ENCODE measurements at places on chromosomes 7 and 10. TPM values are rescaled to one million over a fixed set of nuclear protein-coding genes. Genes with fewer than 3 reads are reported as not detected.
A peak's percentile ranks its signal among the peaks of the same experiment; 100 is the strongest.

DNA sequence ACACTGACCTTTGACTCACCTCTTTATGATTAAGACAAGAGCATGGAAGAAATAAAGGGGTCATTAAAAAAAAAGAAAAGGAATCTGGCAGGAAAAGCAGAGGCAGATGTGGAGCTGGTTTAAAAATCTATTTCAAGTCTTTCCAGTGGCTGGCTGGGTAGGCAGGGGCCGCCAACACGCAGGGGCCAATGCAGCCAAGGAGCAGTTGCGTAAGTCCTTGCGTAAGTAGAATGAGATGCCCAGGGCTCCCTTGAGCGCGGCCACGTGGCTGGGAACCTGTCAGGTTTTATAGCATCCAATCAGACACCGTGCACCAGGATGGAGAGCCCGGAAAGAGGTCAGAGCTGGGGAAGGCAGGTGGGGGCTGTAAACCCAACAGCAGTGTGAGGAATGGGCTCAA is 123.8 kb upstream of the INSYN2A start:
- DNase-seq: no peak

- DNase-seq: no peak
These were observed 15.2 kb upstream of the COMTD1 start for GRCh38 chr10:75250934-75251333.

DNA sequence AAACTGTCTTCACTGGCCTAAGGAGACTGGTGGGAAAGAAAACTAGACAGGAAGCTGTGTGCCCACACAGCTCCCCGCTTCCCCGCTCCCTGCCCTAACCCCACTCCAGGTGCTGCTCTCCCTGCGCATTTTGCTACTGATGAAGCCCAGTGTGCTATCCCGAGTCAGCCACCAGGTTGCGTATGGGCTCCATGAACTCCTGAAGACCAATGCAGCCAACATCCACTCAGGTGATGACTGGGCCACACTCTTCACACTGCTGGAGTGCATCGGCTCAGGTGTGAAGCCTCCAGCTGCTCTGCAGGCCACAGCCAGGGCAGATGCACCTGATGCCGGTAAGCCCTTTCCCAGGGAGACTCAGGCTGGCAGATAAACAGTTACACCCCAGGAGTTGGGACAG is 20.3 kb upstream of the NFKB2 start:
- no peak for DNase-seq

DNA sequence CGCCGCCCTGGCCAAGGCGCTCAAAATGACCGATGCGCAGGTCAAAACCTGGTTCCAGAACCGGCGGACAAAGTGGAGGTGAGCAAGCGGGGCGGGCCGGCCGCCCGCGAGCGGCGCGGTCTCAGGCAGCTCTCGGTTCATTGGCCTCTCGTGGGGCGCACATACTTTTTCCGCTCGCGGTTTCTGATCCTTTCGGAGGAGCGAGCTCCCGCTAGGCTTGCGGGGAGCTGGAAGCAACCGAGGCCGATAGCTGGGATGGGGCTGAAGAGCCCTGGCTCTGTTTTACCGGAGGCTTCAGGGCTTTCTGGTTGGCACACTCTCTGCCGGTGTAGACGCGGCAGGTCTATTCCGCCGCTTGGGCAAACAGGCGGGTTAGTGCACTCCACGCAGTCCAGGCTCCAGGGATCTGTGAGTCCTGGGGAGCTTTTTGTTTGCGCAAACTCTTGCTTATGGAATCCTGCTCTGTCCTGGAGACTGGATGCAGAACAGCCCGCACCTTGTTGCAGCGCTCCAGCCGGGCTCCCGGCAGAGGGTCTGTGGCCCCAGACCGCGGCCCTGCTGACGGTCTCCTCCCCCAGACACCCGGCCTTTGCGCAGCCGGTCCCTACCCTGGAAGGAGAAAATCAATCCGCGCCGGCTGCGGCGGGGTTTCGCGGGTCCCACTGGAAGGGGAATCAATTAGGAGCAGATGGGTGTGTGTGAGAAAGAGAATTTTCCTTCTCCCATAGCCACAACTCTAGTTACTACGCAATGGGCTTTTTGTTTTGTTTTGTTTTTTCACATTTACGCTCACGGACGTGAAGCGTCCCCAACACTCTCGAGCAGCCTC is 3.4 kb downstream of the TLX1 start:
- DNase-seq: no peak

DKK1 gene
- not detected for total RNA-seq

ZNF722 gene
- not detected for total RNA-seq

DNA sequence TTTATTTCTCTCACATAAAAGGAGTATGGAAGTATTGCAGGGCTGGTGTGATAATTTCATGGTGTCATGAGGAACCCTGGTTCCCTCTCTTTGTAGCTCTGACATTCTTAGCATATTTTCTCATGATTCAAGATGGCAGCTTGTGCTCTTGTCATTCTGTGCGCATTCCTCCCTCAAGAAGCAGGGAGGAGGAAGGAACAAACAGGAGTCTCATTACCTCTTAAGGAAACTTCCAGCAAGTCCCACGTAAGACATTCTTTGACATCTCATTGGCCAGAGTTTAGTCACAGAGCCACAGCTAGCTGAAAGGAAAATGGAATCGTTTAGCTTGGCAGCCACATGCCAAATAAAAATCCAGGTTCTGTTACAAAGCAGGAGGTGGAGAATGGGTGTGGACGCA is 546.8 kb downstream of the LRMDA start:
- no peak for DNase-seq

DNA sequence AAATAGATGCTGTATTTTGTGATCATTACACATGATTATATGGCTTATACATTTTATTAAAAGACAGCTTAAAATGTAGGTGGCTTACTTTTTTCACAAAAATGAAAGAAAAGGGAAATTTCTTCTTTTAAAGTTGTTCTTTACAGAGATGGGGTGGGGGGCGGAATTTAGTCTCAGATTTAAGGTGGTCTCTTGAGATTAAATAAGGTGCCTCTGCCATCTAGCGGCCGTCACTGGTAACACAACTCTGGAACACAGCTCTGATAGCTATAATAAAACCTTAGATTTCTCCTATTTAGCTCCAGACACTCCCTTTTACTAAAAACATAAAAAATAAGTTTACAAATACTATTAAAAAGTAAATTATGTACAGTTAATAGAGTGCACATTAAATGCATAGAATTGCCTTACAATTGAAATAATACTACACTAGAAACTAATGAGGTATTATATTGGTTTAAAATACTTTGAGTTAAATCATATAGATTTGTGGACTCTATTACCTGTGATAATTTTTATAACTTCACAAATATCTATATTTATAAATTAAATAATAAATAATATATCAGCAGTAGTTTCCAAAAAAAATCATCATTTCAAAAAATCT is 210.9 kb downstream of the DGKB start:
- DNase-seq: peak; percentile 63

PGAM2 gene
- total RNA-seq: 1,159 TPM

DNA sequence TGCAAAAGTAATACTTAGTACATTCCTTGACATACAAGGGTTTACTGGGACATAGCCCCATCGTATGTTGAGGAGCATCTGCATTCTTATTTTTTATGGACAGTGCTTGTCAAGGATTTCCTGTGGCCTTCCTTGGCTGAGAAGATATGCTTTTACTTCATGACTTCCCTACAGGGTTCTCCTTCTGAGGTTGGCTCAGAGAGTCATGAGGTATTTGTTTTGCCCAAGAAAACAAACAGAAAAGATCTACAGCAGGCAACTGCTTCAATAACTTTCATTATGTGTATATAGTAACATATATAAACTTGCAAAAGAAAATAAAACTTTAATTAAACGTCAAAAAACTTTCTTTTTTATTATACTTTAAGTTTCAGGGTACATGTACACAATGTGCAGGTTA is 577.2 kb upstream of the SEMA3D start:
- no peak for DNase-seq

GRCh38 chr7:80249619-80250295 is 115.1 kb downstream of the GNAI1 start:
- no peak for DNase-seq

WIPF3 gene
- 2.3 TPM for total RNA-seq

DNA sequence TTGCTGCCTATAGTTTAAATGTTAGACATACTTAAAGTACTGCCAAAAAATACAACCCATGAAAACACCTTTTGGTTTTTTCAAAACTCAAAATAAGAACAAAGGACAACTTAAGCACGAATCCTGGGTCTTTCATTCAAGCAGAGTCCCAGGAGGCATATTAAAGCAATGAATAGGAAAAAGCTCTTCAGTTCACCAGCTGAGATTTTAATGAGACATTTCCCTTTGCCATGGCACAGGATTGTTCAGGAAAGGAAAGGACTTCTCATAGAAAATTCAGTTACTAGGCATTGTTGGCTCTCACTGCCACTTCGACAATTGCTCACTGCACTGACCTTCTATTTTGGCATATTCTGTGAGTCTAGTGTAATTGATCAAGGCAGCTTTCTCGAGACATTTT is 133.5 kb upstream of the FEZF1 start:
- DNase-seq: no peak

UCN3 gene
- total RNA-seq: not detected

NUDT13 gene
- 4.1 TPM for total RNA-seq

DNA sequence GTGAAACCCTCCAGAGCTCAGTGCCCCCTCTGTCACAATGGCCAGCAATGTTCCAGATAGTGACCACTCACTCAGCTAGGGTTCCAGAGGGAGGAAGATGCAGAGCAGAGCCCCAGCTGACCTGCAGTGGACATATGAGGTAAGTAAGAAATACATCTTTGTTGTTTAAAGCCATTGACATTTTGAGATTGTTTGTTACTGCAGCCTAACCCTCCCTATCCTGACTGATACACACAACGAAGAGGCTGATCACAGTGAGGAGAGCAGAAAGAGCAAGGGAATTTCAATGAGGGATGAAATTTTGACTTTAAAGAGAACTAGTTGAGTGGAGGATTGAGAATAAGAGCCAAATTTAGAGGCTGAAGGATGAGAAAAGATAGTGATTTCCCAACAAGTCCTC is 51.3 kb upstream of the LRGUK start:
- no peak for DNase-seq

GRCh38 chr7:90689260-90689659 is 93.1 kb downstream of the CDK14 start:
- no peak for DNase-seq

DNA sequence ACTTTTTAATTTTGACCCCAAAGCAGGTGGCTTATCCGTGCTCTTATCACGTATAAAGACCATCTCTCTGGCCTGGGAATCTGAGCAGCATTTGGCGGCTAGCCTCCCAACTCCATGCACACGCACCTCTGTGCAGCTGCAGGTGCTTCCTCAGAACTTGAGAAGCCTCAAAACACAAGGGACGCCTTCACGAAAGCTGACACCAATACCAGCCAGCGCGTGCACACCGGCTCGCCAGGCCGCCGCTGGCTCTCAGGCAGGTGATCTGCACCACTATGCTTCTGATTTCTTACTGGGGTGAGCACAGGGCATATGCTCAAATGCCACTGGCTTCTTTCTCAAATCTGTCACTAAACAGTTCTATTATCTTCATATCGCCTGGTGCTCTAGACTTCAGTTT is 145.0 kb downstream of the PARD3 start:
- no peak for DNase-seq
